HepG2 (cell line): ENCODE measurements at places on chromosomes 7 and 10. TPM values are rescaled to one million over a fixed set of nuclear protein-coding genes. Genes with fewer than 3 reads are reported as not detected.

GRCh38 chr10:121062115-121062514 lies 211.0 kb downstream of the WDR11 start:
- no peaks in the 10 kb centered on the region for H3K36me3 ChIP-seq
- H3K27me3 ChIP-seq, result no peaks in the 10 kb centered on the region

- H3K4me1 ChIP-seq, result no peaks in the 10 kb centered on the region
- H3K27ac ChIP-seq, result no peak overlapping the region
- H3K27me3 ChIP-seq, result no peaks in the 10 kb centered on the region
- DNase-seq, result no peak
- no peaks in the 10 kb centered on the region for H3K36me3 ChIP-seq
Observed at GRCh38 chr7:91287371-91288084, 23.3 kb downstream of the FZD1 start.

SORBS1 gene
- 16.8 and 21.0 TPM in 2 replicates for total RNA-seq

DGKI gene
- total RNA-seq, result 0.09 TPM in 1 of 2 replicates, not detected in the other
